ENCODE measurements at places on chromosomes 5 and 9.
A peak's percentile ranks its signal among the peaks of the same experiment; 100 is the strongest.

DNA sequence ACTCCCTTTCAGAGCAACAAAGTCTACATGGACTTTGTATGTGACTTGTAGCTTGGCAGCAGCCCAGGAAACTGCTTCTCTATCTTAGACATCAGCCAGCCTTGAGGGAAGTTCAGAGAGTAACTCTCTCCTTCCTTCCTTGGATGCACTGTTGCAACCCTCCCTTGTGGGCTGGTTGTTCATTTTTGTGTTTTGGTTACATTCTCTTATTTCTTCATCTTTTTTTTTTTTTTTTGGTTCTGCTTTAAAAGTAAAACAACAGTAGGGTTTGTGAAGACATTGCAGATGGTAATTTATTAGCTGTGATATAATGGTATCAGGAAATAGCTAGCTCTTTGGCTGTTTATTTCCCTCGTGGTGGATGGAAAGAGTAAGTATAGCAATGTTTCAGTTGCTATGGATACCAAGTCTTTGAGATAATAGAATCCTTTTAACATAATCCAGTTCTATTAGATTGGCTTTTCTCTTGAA, 97.9 kb upstream of the MAMDC2 start:
- no peak for DNase-seq

GRCh38 chr5:150137168-150137957, 18.3 kb downstream of the PDGFRB start:
- no peak for DNase-seq

GRCh38 chr5:172380301-172380986, 73.9 kb downstream of the SH3PXD2B start:
- DNase-seq = no peak

GRCh38 chr5:142981475-142981874, 211.3 kb downstream of the ARHGAP26 start:
- no peak for DNase-seq

- no peak for DNase-seq
Observed at GRCh38 chr5:41335596-41336181, 122.4 kb upstream of the C6 start.

DNA sequence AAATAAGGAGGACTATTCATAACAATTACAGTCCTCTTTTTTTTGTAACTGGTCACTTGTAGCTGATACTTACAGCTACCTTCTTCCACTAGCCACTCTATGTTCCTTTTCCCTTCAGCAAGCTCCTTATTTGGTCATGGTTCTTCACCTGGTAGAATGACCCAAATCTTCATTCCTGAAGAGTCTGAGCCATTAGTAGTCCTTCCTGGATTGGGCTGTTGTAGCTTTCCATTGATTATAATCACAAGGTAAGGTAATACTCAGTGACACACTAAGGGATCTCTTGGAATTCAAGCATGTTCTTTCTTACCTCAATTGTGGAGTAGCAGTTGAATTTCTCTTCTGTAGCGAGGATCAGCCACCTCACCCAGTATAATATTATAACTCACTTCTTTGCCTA, 25.5 kb upstream of the ITGA2 start:
- no peak for DNase-seq

GRCh38 chr5:51047369-51047768, 335.9 kb upstream of the ISL1 start:
- peak; percentile 29 for DNase-seq

- no peak for DNase-seq
Observed at GRCh38 chr5:126682856-126683255, 82.1 kb downstream of the PHAX start.
